ENCODE measurements at places on chromosomes 16 and 17. TPM values are rescaled to one million over a fixed set of nuclear protein-coding genes. Genes with fewer than 3 reads are reported as not detected.

Gene IST1
- total RNA-seq = 220 TPM

Gene ZNF747
- 2.6 TPM for total RNA-seq

- no peak for DNase-seq
Observed at GRCh38 chr17:32882029-32882428, 5.1 kb upstream of the MYO1D start.

DNA sequence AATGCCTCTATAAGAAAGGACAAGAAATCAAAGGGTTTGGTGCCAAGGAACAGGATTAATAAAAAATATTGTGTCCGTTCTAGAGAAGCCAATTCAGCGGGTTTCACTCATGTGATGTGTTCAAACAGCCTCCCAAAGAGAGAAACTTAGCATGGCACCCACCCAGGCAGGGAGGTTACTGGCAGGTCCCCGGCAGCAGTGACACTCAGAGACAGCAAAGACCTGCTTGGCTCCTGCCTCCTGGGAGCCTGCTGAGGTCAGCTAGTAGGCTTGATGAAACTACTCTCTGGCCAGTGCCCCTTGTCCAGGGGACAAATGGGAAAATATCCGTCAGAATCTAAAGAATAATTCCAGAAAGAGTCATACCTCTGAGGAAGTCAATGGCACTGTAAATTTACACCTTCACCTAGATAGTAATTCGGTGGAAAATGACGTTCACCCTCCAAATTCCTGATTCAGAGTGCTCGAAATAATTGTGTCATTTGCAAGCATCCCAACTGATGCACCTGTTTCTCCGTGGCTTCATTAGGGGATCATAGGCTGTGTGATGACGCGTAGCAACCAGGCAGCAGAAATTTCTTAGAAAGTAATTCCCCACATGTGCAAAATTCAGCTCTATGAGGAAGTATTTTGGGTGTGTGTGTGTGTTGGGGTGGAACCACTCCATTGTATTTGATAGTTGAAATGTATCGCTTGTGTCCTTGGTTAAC, 481.5 kb upstream of the ZFHX3 start:
- DNase-seq = no peak

Gene RGS9
- 3.8 TPM for total RNA-seq
